ENCODE measurements at places on chromosomes 11 and 22. TPM values are rescaled to one million over a fixed set of nuclear protein-coding genes. Genes with fewer than 3 reads are reported as not detected.
A peak's percentile ranks its signal among the peaks of the same experiment; 100 is the strongest.

- no peak for DNase-seq
Observed at GRCh38 chr11:33560729-33561128, 139.9 kb downstream of the C11orf91 start.

The OR51A2 gene
- total RNA-seq = not detected

The OR5P2 gene
- total RNA-seq = not detected

GRCh38 chr11:124891373-124891861, 6.2 kb downstream of the ROBO4 start:
- DNase-seq = no peak

The MOV10L1 gene
- total RNA-seq = not detected

DNA sequence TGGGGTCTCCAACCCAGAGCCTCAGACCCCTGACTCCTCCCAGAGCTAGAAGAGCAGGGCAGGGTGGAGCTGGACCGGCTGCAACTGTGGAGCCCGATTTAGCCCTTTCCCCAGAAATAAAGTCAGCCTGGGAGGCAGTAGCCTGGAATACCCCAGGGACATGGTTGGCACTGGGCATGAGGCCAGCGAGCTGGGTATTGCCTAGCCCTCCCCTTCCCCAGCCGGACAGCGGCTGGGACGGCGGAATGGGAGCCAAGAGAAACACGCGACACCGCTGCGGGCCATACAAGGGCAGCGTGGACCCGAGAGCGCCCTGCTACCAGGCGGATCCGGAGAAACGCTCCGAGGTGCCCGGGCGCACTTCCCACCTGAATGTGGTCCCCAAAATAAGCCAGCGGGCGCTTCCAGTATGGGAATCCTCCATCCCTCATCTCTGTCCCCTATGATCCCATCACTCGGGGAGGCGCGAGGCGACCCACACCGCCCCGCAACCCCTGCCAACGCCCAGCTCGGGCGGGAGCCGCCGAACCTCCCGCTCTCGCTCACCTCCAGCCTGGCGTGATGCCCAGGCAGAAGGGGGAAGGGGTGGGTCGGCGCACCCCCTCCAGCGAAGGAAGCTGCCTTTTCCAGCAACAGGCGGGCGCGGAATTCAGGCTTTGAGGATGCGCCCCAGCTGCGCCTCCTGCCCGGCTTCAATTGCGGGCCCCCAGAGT, 758 bp downstream of the MCAM start:
- peak; percentile 29 for DNase-seq

The MRGPRX3 gene
- total RNA-seq = not detected

- no peak for DNase-seq
Observed at GRCh38 chr11:35106595-35106994, 32.4 kb upstream of the CD44 start.

DNA sequence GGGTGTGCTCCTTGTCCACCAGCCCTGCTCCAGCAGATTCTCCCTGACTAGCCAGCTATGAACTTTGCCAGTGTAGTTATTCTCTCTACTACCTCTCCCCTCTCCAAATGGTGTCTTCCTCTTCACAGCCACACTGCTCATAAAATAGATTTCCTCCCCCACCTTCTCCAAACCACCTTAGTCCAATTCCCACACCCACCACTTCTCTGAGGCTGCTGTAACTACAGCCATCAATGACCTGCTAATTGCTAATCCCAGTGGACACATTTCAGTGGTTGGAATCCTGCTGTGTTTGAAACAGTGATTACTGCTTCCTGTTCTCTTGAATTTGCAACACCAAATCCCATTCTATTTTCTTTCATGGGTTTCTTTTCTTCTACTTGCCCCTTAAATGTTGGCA, 23.4 kb downstream of the SYT9 start:
- DNase-seq = no peak

DNA sequence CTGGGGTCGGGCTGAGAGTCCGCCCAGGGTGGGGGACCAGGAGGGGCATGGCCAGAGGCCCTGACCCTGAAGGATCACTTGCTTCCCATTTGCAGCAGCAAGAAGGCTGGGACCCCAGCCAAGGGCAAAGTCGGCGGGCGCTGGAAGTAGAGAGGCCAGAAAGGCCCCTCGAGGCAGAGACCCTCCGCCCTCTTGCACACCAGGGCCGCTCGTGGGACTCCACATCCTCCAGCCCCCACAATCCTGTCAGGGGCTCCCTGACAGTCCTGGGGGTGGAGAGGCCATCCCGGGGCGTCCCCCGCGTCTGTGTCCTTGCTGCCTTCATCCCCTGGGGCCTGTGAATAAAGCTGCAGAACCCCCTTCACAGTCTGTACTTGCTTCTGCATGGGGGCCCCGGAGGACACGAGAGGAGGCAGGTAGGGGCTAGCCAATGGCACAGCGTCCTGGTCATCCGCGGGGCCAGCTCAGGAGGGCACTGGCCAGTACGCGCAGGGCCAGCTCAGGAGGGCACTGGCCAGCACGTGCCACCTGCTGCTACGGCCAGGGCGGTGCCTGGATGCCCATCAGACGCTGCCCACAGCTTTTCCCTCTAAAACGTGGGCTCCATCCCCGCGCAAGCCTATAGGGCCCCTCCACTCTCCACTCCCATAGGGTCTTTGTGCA, 8.7 kb upstream of the MRPL23 start:
- no peak for DNase-seq

DNA sequence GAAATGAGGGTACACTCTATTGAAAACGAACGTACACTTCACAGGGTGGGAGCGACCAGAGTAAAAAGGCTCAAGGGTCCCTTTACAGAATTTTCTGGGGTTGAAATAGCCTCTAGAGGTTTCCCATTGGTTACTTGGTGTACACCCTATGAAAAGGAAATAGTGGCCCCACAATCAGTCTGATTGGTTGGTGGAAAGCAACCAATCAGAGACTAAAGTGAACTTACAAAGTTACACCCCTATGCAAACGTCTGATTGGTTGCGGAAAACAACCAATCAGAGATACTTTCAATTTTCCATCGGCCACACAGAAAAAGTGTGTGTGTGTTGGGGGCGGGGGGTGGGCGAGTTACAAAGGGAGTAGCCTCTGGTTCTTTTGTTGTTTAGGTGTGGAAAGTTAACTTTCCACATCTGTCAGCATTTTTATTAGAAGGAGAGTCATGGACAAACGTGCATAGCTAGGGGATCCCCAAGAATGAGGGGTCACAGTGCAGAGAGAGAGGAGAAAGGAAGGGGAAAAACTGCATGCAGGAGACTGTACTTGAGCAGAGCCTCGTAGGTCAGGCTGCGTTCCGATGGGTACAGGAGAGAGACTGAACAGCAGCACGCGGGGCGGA, 1152.1 kb downstream of the TBC1D22A start:
- no peak for DNase-seq

The NAALAD2 gene
- total RNA-seq = 0.38 TPM

The GSC2 gene
- not detected for total RNA-seq

The LIMK2 gene
- total RNA-seq = 60.7 TPM
